Activated CD4-positive, alpha-beta T cell treated with anti-CD3 and anti-CD28 coated beads, Interleukin-2, amount 10 ng/mL, durations not matched to agents 7 days and 5 days (primary cell): ENCODE measurements at places on chromosomes 3 and 15.

DNA sequence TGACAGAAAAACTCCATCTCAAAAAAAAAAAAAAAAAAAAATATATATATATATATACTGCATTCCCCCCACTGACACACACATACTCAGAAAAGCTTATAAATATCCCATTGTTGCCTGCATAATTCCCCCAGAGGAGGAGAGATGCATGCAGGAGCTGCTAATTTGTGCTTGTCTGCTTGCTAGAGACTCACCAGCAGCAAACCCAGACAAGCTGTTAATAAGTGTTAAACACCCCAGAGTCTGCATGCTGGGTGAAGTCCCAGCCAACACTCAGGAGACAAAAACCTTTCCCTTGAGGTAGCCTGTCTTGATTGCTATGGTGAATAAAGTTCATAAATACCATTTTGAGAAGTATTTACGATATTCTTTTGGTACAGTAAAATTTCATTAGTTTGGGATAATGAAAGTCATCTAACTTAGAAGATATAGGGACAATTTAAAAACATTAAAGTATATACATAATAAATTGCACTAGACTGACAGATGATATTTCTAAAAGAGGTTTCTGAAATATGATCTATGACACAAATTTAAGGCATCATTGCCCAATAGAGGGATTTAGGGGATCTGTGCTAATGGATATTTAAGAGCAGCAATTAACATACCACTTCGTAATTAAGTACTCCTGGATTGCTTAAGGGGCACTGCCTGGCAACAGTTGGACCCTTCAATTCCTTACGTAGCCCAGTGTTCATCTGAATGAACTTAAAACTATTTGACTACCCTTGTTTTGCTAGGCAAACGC lies 400.0 kb upstream of the C2CD4B start:
- no peaks in the 10 kb centered on the region for H3K36me3 ChIP-seq
- H3K4me3 ChIP-seq: no peak overlapping the region
- no peak for DNase-seq
- H3K4me1 ChIP-seq: no peaks in the 10 kb centered on the region
- H3K27ac ChIP-seq: no peak overlapping the region

DNA sequence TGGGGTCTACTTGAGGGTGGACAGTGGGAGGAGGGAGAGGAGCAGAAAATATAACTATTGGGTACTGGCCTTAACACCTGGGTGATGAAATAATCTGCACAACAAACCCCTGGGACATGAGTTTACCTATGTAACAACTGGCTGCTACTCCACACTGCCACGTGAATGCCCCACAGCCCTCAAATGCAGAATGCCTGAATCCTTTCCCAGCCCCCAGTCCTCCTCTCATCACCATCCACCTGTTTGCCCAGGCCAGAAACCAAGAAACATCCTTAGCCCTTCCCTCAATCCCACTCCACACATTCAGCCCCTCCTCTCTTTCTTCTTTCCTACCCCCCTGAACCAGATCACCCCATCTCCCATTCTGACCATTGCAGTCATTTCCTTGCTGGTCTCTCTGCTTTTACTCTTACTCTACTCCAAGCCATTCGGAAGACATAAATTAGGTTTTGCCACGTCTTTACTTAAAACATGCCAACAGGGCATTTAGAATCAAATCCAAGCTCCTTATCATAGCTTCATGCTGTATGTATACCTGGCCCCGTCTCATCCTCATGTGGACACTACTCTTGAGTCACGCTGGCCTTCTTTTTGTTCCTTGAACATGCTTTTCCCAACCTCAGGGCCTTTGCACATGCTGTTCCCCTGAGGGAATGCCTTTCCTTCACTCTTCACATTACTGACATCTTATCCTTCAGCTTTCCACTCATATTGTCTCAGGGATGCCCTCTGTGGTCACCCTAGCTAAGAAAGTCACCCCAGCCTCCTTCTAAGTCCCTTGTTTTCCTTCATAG lies 137.5 kb upstream of the ABHD17C start:
- no peak for DNase-seq
- H3K27me3 ChIP-seq: peaks cover 7% of the 10 kb centered on the region
- no peaks in the 10 kb centered on the region for H3K36me3 ChIP-seq

DNA sequence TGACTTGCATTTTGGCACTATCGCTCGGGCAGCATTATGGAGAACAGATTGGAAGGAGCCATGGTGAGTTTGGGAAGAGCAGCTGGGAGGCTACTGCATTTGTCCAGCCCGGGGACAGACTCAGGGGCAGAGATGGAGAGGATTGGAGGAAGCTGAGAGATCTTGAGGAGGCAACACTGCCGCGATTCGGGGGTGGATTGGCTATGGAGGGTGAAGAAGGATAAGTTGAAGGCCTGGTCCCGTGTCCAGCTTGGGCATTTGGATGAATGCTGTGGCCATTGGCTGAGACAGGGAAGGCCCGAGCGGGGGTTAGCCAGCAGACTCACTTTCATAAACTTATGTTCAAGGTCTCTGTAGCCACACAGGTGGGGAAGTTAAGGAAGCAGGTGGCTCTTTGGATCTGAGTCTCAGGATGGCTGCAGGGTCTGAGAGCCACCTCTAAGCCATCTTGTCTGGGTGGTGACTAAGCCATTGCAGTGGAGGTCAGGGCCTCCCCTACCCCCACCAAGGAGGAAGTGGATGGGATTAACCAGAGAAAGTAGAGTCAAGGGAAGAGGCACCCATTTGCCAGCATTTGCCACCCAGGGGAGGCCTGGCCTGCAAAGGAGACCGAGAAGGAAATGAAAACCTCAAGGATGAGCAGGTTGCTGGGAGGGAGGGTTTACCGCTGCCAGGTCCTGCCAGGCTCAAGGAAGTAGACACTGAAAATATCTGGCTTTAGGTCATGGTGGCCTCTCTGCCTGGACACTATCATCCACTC lies 144.0 kb upstream of the TLE3 start:
- H3K36me3 ChIP-seq: no peaks in the 10 kb centered on the region
- peaks cover 16% of the 10 kb centered on the region for H3K27me3 ChIP-seq
- H3K4me1 ChIP-seq: peaks cover 60% of the 10 kb centered on the region
- DNase-seq: no peak

GRCh38 chr3:167882057-167882667 lies 146.6 kb downstream of the SERPINI1 start:
- H3K27me3 ChIP-seq: peaks cover 18% of the 10 kb centered on the region
- no peak overlapping the region for H3K27ac ChIP-seq
- H3K36me3 ChIP-seq: no peaks in the 10 kb centered on the region
- peaks cover 4% of the 10 kb centered on the region for H3K4me1 ChIP-seq

GRCh38 chr15:69119001-69119400 lies 41.4 kb upstream of the GLCE start:
- H3K4me1 ChIP-seq: no peaks in the 10 kb centered on the region
- H3K36me3 ChIP-seq: no peaks in the 10 kb centered on the region
- H3K27ac ChIP-seq: no peak overlapping the region
- peaks cover 13% of the 10 kb centered on the region for H3K27me3 ChIP-seq
- no peak for DNase-seq
